ENCODE measurements at places on chromosomes 4 and X.

DNA sequence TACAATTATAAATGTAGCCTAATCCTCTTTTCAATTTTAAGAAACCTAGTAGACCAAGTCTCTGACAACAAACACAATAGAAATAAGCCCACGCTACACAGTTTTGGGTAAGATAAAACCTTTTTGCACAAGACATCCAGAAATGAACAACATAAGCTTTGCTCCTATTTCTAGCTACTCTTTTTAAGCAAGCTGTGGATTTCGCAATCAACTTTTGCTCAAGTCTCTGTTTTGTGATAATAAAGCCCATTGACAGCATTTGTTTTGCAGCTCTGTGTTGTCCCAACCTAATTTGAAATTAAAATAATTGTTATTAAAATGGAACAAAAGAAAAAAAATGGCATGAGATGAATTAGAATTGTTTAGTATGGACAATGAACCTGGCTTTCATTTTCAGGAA is 287.9 kb upstream of the PUDP start:
- no peak for DNase-seq

DNA sequence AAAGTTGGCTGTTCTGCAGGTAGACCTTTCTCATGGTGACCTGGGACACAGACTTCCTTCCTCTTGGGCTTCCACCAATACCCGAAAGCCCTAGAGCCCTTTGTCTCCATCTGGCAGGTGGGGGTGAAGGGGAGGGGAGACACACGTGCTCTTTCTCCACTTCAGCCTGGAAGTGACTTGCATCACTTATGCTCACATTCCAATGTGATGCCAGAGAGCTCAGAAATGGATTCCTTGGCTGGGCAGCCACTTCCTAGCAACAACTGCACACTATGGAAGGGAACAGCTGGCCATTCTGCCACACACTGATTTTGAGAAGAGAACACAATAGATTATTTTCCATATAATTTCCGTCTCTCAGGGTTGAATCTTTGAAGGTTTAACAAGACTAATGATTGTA is 36.3 kb downstream of the C4orf51 start:
- no peak for DNase-seq

DNA sequence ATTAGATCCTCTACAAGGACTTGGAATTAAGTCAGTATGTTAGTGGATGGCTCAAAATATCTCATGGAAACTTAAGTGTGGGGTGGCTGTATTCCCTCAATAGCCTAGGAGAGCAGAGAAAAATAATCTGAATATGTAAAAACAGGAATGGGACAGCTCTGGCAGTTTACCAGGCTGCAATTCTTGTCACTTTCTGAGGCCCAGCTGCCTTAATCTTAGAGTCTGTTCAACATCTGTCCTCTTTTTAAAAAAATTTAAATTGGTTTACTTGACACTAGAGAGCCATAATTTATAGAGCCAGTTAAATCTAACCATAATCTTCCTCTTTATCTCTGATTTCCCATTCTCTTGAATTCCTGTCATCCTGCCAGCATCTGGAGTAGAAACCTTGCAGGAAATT is 109.2 kb upstream of the CXCL13 start:
- DNase-seq = no peak

DNA sequence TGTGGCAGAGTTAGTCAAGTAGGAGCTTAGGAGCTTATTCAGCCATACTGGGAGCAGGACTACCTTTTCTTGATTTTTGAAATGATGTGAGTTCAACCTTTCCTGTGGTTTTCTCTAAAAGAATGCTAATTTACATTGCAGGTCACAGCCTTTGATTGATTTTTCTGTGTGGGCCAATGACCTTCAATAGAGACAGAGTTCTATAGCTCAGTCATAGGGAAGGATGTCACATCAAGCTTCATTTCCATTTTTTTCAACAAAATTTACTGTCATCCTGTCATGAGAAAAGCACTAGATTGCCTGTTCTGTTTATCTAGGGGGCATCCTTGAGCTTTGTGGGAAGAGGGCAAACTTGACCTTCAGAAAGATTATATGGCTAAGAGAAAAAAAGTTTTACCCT is 448.7 kb downstream of the MID1IP1 start:
- DNase-seq = no peak

GRCh38 chrX:53003111-53003510 is 44.8 kb upstream of the FAM156A start:
- no peak for DNase-seq

GRCh38 chrX:119981286-119982070 is 37.9 kb upstream of the NKAP start:
- no peak for DNase-seq

- no peak for DNase-seq
These were observed 112.5 kb downstream of the RASGEF1B start for GRCh38 chr4:81359207-81359606.

DNA sequence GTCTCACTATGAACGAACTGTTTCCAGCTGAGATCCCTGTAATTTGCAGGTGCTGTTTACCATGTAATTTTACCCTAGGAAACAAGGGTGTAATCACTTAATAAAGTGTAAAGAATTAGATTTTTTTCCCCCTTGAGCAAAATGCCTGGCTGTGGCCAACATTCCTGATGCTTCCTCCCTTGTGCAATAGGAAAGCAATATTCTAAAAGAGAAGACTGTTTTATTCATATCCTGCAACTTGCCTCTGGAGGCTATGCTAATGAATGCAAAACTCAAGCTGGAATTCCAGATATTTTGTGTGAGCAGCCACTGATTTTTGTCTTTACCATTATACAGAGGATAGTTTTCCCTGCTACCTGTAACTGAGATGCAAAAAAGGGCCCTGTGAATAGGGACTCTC is 98.0 kb downstream of the AWAT2 start:
- no peak for DNase-seq

- DNase-seq = no peak
These were observed 18.9 kb upstream of the NKRF start for GRCh38 chrX:119624951-119625668.

GRCh38 chrX:154476821-154477220 is 2.3 kb downstream of the LAGE3 start:
- DNase-seq = no peak

DNA sequence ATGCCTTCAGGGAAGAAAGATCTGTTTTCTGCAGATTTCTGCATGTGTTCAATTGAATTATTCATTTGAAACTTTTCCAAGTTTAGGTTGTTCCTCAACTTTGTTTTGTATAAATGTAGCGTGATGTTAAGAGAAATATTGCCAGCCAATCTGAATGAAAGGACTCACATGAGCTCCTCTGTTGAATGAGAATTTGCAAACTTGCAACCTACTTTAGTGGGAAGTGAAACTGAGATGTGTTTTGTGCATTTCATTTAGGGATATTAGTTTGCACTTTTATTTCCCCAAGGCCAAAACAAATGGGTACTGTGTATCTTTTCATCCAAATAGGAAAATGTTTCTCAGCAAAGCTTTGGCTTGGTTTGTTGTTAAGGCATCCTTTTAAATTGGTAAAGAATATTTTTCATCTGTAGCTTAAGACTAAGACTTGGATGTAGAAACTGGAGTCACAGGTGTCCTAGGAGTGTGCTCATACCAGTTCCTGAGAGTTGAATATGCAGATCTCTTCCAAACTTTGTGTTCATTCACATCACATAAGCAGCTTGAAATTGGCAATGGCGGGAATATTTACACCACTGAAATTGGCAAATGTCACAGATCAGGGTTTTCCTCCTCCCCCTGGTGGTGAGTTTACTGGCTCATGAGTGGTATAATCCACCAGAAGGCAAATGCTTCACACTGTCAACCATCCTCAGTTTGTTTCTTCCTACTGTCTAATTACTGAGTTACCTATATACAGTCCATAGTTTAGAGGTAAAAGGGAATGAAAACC is 193.6 kb upstream of the BANK1 start:
- DNase-seq = no peak

GRCh38 chrX:148629434-148629833 is 129.0 kb downstream of the AFF2 start:
- DNase-seq = no peak
